ENCODE measurements at places on chromosomes 11 and 22. TPM values are rescaled to one million over a fixed set of nuclear protein-coding genes. Genes with fewer than 3 reads are reported as not detected.
A peak's percentile ranks its signal among the peaks of the same experiment; 100 is the strongest.

OR52N5 gene
- total RNA-seq: not detected

SLC25A45 gene
- total RNA-seq: 3.9 TPM

DNA sequence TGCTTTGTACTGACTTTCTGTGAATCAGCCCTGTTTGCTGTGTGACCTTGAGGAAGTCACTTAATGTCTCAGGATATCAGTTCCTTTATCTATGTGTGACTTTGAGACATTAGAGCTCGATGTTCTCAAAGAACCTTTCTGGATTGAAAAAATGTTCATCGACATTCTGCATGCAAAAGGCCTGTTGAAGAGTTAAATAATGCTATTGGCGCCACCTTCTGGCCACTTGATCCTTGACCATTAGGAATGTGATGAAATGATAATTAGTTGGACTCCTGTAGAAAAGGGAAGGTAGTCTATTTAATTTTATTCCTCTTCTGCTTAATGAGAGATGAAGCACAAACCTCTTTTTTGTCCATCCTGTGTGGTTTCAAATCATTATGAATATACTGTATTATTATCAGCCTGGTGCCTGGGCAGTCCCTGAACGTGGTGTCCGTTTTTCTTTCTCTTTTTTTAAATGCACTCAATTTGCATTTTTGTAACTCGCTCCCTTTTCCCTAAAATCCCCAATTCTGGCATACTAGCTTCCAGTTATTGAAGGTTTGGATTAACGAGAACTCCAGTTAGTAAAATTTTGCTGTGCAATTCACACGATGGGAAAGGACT is 20.7 kb downstream of the ELF5 start:
- H3K4me3 ChIP-seq: no peak overlapping the region
- H3K4me1 ChIP-seq: no peaks in the 10 kb centered on the region
- no peaks in the 10 kb centered on the region for H3K27me3 ChIP-seq
- DNase-seq: peak; percentile 76
- no peak overlapping the region for H3K27ac ChIP-seq

GRCh38 chr22:48579043-48579927 is 1248.4 kb downstream of the BRD1 start:
- H3K4me1 ChIP-seq: no peaks in the 10 kb centered on the region
- no peak overlapping the region for H3K4me3 ChIP-seq
- DNase-seq: no peak

MUC5B gene
- total RNA-seq: not detected

GGTLC3 gene
- total RNA-seq: not detected

DNA sequence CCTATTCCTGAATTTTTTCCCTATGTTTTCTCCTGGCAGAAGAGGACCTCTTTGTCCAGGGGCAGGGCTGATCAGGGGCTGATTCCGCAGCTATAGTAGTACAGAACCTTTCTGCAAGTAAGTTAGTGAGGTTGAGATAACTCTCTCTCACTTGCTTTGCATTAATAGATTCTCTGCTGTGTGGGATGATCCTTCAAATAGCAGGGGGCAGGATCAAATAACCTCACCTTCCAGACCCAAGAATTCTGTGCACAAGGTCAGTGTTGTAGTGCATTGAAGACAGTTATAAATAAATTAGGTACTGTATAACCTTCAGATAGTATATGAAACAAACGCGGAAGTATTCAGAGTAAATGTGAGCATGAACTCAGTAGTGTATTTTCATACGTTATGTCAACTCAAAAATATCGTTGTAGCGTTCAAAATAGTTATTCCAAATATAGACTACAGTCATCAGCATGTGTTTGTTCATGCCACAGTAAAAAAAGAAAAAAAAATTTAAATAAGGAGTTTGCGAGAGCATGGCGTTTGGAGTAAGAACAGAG is 278 bp downstream of the MMP26 start:
- no peaks in the 10 kb centered on the region for H3K4me1 ChIP-seq
- no peak overlapping the region for H3K27ac ChIP-seq
- H3K4me3 ChIP-seq: no peak overlapping the region

CTSC gene
- total RNA-seq: 79.1 TPM

GRCh38 chr11:8760896-8761295 is 78.3 kb downstream of the RPL27A start:
- H3K4me1 ChIP-seq: peaks cover 11% of the 10 kb centered on the region
- no peak for DNase-seq
- H3K36me3 ChIP-seq: no peaks in the 10 kb centered on the region
- no peaks in the 10 kb centered on the region for H3K27me3 ChIP-seq

ENTHD1 gene
- not detected for total RNA-seq

DNA sequence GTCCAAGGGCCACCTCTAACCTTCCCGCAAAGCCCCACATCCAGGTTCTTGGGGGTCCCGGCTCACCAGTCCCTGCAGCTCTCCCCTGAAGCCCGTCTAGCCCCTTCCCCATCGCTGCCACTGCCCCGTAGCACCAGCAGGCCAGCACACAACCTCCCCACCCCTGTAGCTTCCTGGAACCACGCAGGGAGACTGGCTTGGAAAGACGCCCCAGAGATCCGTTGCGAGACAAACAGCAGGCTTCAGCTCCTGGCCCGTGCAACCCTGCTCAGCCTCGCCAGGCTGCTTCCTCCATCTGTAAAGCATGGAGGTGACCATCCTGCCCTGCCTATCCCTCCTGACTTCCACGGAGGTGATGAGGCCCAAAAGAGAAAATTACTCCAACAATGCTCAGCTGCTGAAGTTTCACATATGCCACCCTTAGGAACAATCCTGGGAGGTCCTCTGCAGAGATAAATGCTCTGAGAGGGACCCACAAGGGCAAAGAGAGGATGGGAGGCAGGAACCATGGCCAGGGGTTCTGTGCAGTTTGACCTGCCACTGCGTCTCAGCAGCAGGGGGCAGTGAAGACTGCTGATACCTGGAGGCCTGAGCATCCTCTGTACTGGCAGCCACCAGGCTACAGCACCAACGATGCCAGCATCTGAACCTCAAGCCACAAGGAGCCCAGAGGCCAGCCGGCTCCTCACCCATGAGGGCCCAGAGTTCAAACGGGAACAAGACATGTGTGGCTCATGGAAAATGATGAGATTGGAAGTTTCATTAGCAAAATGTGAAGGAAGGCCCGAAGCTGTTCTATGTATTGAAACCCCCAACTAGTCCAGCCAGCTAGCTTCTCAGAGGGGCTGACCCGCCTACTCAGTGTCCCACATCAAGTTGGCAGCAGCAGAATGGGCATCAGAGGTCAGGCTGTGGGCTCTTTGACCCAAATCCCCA is 16.1 kb downstream of the DGCR2 start:
- no peaks in the 10 kb centered on the region for H3K27me3 ChIP-seq
- DNase-seq: peak; percentile 35
- H3K4me1 ChIP-seq: peaks cover 29% of the 10 kb centered on the region
- peaks cover 7% of the 10 kb centered on the region for H3K36me3 ChIP-seq

- H3K27ac ChIP-seq: no peak overlapping the region
- peaks cover 7% of the 10 kb centered on the region for H3K4me1 ChIP-seq
- H3K4me3 ChIP-seq: peak overlapping the region; percentile 92
- no peak for DNase-seq
- H3K27me3 ChIP-seq: no peaks in the 10 kb centered on the region
- peaks cover 6% of the 10 kb centered on the region for H3K36me3 ChIP-seq
These were observed 901 bp upstream of the PARVA start for GRCh38 chr11:12376259-12377081.

DNA sequence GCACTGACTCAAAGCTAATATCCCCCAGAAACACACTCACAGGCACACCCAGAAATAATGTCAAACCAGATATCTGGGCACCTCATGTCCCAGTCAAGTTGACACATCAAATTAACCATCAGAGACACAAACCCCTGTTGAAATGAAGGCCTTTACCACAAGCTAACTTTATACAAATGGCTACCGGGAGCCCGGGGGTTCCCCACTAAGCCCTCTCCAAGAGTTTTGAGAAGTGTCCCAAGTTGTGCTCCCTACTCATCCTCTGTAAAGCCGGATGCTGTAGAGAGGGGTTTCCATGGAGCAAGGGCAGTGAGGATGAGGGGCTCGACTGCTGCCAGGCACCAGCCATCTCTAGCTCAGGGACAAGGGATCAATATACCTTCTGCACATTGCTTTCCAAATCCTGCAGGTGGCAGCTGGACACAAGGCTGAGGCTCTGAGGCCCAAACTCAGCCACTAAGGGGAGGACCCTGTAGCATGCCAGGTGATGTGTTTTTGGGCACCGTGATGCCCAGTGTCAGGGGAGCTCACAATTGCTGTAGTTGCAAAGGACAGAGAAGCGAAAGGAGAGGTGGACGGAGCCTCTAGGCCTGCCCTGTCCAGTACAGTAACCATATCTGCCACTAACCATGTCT is 145.7 kb downstream of the TTC17 start:
- H3K4me1 ChIP-seq: peaks cover 21% of the 10 kb centered on the region
- H3K4me3 ChIP-seq: no peak overlapping the region
- H3K27ac ChIP-seq: no peak overlapping the region

XKR3 gene
- total RNA-seq: 0.17 TPM

- H3K4me1 ChIP-seq: peaks cover 28% of the 10 kb centered on the region
- H3K27ac ChIP-seq: peak overlapping the region; percentile 87
- H3K27me3 ChIP-seq: no peaks in the 10 kb centered on the region
- peak overlapping the region; percentile 54 for H3K4me3 ChIP-seq
- peaks cover 35% of the 10 kb centered on the region for H3K36me3 ChIP-seq
These were observed 8.7 kb downstream of the YAP1 start for GRCh38 chr11:102118937-102119336.

ZNF280B gene
- not detected for total RNA-seq

DNA sequence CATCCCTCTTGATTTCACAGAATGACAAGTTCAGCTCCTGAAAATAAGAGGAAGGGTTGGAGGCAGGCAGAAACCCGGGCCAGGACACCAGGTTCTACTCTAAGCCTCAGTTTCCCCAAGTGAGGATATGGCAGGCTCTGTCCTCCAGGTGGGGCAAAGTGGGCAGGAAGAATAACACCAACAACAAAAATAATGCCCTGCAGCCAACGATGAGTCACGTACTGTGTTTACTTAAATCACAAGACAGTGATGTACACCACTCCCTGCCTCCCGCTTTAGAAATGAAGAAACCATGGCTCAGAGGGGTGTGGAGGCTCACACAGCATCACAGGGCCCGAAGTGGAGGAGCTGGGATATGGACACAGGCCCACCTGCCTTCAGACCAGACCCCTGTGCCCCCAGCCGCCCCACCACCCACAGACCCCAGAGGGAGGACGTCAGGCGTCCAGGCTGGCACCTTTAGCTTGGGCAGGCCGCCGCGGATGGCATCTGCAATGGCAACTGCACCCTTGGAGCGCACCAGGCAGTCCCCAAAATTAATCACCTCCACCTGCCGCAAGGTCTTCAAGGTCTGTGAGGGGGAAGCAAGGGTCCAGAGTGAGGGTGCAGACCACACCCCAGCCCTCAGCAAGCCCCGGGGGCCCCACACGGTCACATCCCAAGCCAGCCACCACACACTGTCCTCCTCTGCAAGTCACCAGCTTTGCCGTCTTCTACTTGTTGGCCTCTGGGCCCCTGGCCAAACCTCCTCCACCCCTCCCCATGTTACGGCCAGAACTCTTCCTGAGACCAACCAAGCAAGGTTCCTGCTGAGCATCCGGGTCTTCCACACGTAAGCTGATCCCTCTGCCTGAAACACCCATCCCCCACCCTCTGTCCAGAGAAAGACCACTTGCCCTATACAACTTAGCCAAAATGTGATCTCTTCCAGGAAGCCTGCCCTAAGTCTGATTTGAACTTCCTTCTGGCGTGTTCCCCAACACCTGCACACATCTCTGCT is 15.8 kb upstream of the CHADL start:
- H3K4me3 ChIP-seq: no peak overlapping the region
- peak overlapping the region; percentile 75 for H3K27ac ChIP-seq
- no peaks in the 10 kb centered on the region for H3K27me3 ChIP-seq
- peaks cover 93% of the 10 kb centered on the region for H3K36me3 ChIP-seq
